ENCODE measurements at places on chromosomes 13 and 19. TPM values are rescaled to one million over a fixed set of nuclear protein-coding genes. Genes with fewer than 3 reads are reported as not detected.

The DENND1C gene
- total RNA-seq, result 61.2 TPM

The YJEFN3 gene
- 7.4 TPM for total RNA-seq

The ACP4 gene
- not detected for total RNA-seq

The ABHD17A gene
- 113 TPM for total RNA-seq

The CFAP97D2 gene
- total RNA-seq, result not detected

The NMRK2 gene
- not detected for total RNA-seq

The PSG7 gene
- total RNA-seq, result not detected

The VWA8 gene
- 26.3 TPM for total RNA-seq

The B3GNT3 gene
- not detected for total RNA-seq

The HSH2D gene
- total RNA-seq, result 23.5 TPM

The CD22 gene
- total RNA-seq, result 2.8 TPM

The C19orf81 gene
- total RNA-seq, result 1.5 TPM

The IL12RB1 gene
- 27.2 TPM for total RNA-seq

The MIER2 gene
- 20.0 TPM for total RNA-seq

The ZNF845 gene
- total RNA-seq, result 5.6 TPM

The BRSK1 gene
- 5.8 TPM for total RNA-seq

The NUFIP1 gene
- total RNA-seq, result 11.2 TPM

The MAB21L1 gene
- not detected for total RNA-seq

The ITGBL1 gene
- total RNA-seq, result not detected

The CRX gene
- total RNA-seq, result not detected

The SULT2A1 gene
- total RNA-seq, result not detected

The CCDC70 gene
- 0.45 TPM for total RNA-seq

The SMAD9 gene
- total RNA-seq, result 0.11 TPM

The SLC10A2 gene
- not detected for total RNA-seq

The SBSN gene
- not detected for total RNA-seq

The ZNF527 gene
- total RNA-seq, result 5.5 TPM

The ZNF561 gene
- 23.1 TPM for total RNA-seq

The BSPH1 gene
- not detected for total RNA-seq

The NKG7 gene
- total RNA-seq, result 283 TPM

The HSPB6 gene
- total RNA-seq, result 0.85 TPM

The TMC4 gene
- 0.54 TPM for total RNA-seq

Measured in activated CD8-positive, alpha-beta T cell treated with anti-CD3 and anti-CD28 coated beads for 36 hours (primary cell).